ENCODE measurements at places on chromosomes 2 and 18. TPM values are rescaled to one million over a fixed set of nuclear protein-coding genes. Genes with fewer than 3 reads are reported as not detected.

- H3K27ac ChIP-seq, result no peak overlapping the region
- H3K36me3 ChIP-seq, result peaks cover 3% of the 10 kb centered on the region
- no peak overlapping the region for H3K4me3 ChIP-seq
Observed at GRCh38 chr2:120103723-120104467, 91.0 kb downstream of the EPB41L5 start.

- no peak overlapping the region for H3K4me3 ChIP-seq
- H3K27me3 ChIP-seq, result peaks cover 41% of the 10 kb centered on the region
- H3K36me3 ChIP-seq, result no peaks in the 10 kb centered on the region
- no peak overlapping the region for H3K27ac ChIP-seq
- peaks cover 5% of the 10 kb centered on the region for H3K4me1 ChIP-seq
Observed at GRCh38 chr2:38526195-38526594, 76.5 kb downstream of the HNRNPLL start.

DNA sequence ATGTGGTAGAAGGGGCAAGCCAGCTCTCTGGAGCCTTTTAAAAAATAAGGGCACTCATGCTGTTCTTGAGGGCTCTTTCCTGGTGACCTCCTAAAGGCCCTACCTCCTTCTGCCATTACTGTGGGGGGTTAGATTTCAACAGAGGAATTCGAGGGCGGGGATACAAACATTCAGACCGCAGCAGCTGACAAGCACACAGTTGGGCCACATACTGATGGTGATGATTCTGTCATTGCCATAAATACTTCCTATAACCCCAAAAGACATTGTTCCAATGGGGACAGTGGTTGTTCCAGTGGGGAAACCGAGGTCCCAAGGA is 67.0 kb downstream of the TSHZ1 start:
- no peak overlapping the region for H3K4me3 ChIP-seq
- H3K4me1 ChIP-seq, result peaks cover 12% of the 10 kb centered on the region
- H3K27ac ChIP-seq, result no peak overlapping the region

GRCh38 chr2:226970362-226970761 is 134.5 kb downstream of the RHBDD1 start:
- H3K36me3 ChIP-seq, result peaks cover 8% of the 10 kb centered on the region
- peak overlapping the region; percentile 42 for H3K27ac ChIP-seq
- no peaks in the 10 kb centered on the region for H3K27me3 ChIP-seq
- DNase-seq, result no peak
- H3K4me3 ChIP-seq, result peak overlapping the region; percentile 56
- H3K4me1 ChIP-seq, result peaks cover 26% of the 10 kb centered on the region

DNA sequence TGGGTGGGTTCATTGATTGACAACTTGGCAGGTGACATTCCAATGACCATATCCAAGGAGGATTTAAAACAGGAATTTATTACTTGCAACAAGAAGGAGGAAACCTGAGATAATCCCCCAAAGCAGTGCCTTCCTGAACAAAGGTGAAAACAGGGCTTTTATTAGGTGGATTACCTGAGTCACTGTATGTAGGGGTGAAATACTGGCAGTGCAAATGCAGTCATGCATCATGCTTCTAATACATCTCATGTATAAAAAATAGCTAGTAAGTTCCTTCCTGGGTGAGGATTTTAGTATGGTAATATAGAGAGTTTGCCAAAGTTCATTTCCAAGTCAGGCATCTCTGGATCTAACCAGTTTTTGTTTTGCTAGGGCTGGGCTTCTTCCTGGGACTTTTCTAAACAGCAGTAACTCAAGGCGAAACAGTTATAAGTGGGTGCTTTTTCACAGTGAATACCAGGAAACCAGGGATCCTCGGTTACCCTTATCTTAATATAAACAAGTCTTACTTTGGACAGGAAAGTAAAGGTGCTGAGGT is 583.4 kb upstream of the LRRTM1 start:
- no peaks in the 10 kb centered on the region for H3K36me3 ChIP-seq
- H3K27ac ChIP-seq, result no peak overlapping the region
- no peak overlapping the region for H3K4me3 ChIP-seq
- no peak for DNase-seq
- H3K4me1 ChIP-seq, result no peaks in the 10 kb centered on the region
- H3K27me3 ChIP-seq, result no peaks in the 10 kb centered on the region

DNA sequence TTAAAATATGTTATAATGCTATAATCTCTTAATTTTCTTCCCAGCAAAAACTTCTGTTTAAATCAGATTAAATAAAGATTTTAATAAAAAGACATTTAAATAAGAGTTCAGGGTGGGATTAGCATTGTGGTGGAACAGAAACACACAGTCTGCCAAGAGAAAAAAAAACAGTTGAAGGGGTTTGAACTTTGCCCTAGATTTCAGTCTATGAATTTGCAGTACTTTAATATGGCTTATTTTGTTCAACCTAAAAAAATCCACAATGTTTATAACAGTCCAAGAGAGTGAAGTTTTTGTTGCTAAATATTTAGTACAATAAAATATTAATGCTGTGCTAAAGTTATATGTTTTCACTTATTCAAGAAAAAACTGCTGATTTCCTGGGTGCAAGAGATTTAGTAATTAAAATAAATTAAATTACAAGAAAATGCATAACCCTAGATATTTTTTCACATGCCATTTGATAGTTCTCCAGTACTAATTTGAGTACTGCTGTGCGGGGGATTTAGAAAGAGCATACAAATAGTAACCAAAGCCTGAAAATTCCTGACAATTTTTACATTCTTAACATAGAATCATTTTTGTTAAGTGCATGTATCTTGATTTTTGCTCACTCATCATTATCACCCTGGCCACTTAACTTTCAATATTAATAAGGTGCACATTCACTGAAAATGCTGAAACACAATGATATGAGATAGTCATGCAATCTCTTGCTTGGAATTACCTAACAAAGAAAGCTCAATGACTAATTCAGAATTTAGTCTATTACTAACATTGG is 52.6 kb downstream of the SLC40A1 start:
- no peak for DNase-seq
- peaks cover 6% of the 10 kb centered on the region for H3K27me3 ChIP-seq
- no peaks in the 10 kb centered on the region for H3K4me1 ChIP-seq
- H3K27ac ChIP-seq, result no peak overlapping the region
- H3K4me3 ChIP-seq, result no peak overlapping the region

GRCh38 chr2:86193901-86194567 is 1.2 kb downstream of the IMMT start:
- H3K4me3 ChIP-seq, result peak overlapping the region; percentile 99
- peak; percentile 68 for DNase-seq
- peaks cover 36% of the 10 kb centered on the region for H3K36me3 ChIP-seq
- H3K27me3 ChIP-seq, result no peaks in the 10 kb centered on the region

DNA sequence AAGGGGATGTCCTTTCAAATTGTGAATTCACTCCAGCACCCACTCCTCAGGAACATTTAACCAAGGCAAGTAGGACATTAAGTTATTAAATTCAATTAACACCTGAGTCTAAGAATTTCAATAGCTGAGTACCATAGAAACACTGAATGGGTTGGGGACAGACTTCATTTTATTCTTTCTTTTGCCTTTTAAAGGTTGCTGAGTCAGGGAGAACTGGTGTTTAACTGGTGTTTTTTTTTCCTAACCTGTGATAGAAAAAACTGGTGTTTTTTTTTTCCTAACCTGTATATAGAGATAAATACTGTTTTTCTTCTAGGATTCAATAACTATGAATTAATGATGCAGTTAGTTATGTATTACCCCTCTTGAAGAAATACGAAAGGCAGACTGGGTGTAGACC is 38.9 kb downstream of the TTC27 start:
- peaks cover 35% of the 10 kb centered on the region for H3K36me3 ChIP-seq
- DNase-seq, result no peak
- no peaks in the 10 kb centered on the region for H3K27me3 ChIP-seq
- no peak overlapping the region for H3K4me3 ChIP-seq

DNA sequence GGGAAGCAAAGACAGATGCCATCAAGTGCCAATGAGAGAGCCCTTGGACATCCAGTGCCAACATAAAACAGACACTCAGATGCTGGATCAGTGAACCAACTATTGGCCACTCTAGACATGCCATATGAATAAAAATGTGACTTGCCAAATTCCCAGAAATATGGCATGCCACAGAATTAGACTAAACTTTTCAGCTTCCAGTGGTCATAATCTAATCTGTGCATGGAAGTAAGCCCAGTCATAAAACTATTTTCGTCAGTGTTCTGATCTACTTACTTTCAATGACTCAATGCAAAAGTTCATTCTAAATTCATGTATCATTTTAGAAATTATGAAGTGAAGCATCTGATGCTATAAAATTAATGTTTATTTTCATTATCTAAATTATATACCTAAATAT is 1506.2 kb upstream of the NXPH2 start:
- H3K27ac ChIP-seq, result no peak overlapping the region
- DNase-seq, result no peak
- no peaks in the 10 kb centered on the region for H3K36me3 ChIP-seq
- no peaks in the 10 kb centered on the region for H3K27me3 ChIP-seq
- H3K4me3 ChIP-seq, result no peak overlapping the region

DNA sequence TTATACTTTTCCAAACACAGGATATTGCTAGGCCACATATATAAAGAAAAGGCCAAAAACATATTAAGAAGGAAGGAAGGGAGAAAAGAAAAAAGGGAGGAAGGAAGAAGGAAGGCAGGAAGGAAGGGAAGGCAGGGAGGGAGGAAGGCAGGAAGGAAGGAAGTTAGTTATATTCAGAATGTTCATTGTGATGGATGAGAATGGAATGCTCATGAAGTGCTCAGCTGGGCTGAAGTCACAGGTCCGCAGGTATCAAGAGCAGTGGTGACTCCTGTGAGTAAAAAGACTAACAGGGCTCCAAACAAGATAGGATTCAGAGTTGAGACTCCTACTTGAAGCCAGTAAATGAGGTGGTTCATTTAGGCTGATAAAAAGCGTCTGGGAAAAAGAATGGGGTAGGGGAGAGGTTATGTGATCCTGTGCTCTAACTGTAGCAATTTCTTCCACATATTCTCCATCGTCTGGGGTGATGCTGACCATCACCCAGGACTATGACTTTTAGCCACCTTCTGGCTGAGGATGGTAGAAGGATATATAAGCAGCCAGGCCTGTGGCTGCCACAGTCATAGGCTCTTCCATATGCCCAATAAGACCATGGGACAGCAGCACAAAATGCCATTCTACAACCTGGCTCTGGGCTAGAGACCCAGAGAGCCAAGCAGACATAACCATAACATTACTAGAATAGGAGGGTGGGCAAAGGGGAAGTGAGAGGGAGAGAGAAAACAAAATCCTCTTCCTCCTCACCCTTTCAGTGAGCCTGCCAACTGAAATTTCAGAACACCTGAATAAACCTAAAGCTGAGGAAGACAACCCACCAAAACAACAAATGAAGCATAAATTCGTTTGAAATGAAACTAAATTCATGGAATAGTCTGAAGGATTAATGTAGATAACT is 173.2 kb downstream of the MYO3B start:
- no peak for DNase-seq
- H3K27me3 ChIP-seq, result no peaks in the 10 kb centered on the region
- no peak overlapping the region for H3K4me3 ChIP-seq

GRCh38 chr2:162085090-162085891 is 11.3 kb upstream of the DPP4 start:
- H3K4me3 ChIP-seq, result no peak overlapping the region
- no peak for DNase-seq
- no peak overlapping the region for H3K27ac ChIP-seq
- H3K36me3 ChIP-seq, result no peaks in the 10 kb centered on the region

GRCh38 chr18:8615397-8616027 is 6.3 kb downstream of the RAB12 start:
- H3K4me3 ChIP-seq, result no peak overlapping the region
- H3K4me1 ChIP-seq, result peaks cover 46% of the 10 kb centered on the region
- H3K36me3 ChIP-seq, result peaks cover 30% of the 10 kb centered on the region

- no peak for DNase-seq
- H3K36me3 ChIP-seq, result no peaks in the 10 kb centered on the region
- no peak overlapping the region for H3K27ac ChIP-seq
- no peaks in the 10 kb centered on the region for H3K4me1 ChIP-seq
- no peak overlapping the region for H3K4me3 ChIP-seq
Observed at GRCh38 chr2:152047824-152048471, 50.9 kb downstream of the CACNB4 start.

- no peak overlapping the region for H3K4me3 ChIP-seq
- DNase-seq, result no peak
- no peaks in the 10 kb centered on the region for H3K36me3 ChIP-seq
- H3K27me3 ChIP-seq, result no peaks in the 10 kb centered on the region
- H3K27ac ChIP-seq, result no peak overlapping the region
Observed at GRCh38 chr2:145085612-145086011, 565.7 kb upstream of the ZEB2 start.

- DNase-seq, result peak; percentile 66
- H3K4me3 ChIP-seq, result peak overlapping the region; percentile 86
- peaks cover 2% of the 10 kb centered on the region for H3K36me3 ChIP-seq
- peaks cover 72% of the 10 kb centered on the region for H3K27me3 ChIP-seq
- no peak overlapping the region for H3K27ac ChIP-seq
- peaks cover 16% of the 10 kb centered on the region for H3K4me1 ChIP-seq
Observed at GRCh38 chr2:60549238-60549927, 4.1 kb downstream of the BCL11A start.

GRCh38 chr2:46488389-46488788 is 9.0 kb downstream of the TMEM247 start:
- no peak overlapping the region for H3K4me3 ChIP-seq
- peaks cover 6% of the 10 kb centered on the region for H3K4me1 ChIP-seq
- peaks cover 10% of the 10 kb centered on the region for H3K27me3 ChIP-seq
- no peaks in the 10 kb centered on the region for H3K36me3 ChIP-seq
- no peak overlapping the region for H3K27ac ChIP-seq

DNA sequence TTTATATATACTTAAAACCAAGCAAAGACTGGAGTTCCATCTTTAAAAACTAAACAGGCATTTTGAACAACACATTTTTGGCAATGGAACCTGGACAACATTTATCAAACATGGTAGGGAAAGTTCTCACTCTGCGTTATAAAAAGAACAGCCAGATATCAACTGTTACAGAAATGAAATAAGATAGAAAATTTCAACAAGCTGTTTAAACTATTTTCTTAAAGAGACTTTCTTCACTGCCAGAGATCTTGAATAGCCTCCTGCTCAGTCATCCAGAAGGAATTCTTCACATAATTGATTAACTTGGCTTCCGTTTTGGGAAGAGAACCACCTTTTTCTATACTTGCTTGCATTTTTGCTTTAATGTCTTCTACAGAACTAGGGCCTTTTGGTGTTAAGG is 166.0 kb upstream of the PIK3C3 start:
- no peak overlapping the region for H3K4me3 ChIP-seq
- DNase-seq, result no peak
- no peaks in the 10 kb centered on the region for H3K27me3 ChIP-seq

- H3K27me3 ChIP-seq, result peaks cover 6% of the 10 kb centered on the region
- no peak for DNase-seq
- H3K4me3 ChIP-seq, result no peak overlapping the region
- peaks cover 18% of the 10 kb centered on the region for H3K4me1 ChIP-seq
Observed at GRCh38 chr2:65548576-65549256, 116.3 kb upstream of the SPRED2 start.

GRCh38 chr2:192579965-192580700 is 385.4 kb upstream of the TMEFF2 start:
- H3K27me3 ChIP-seq, result no peaks in the 10 kb centered on the region
- H3K4me1 ChIP-seq, result no peaks in the 10 kb centered on the region
- no peak overlapping the region for H3K27ac ChIP-seq
- H3K36me3 ChIP-seq, result no peaks in the 10 kb centered on the region

GRCh38 chr2:237165405-237166276 is 80.0 kb downstream of the COPS8 start:
- no peaks in the 10 kb centered on the region for H3K4me1 ChIP-seq
- H3K27ac ChIP-seq, result no peak overlapping the region
- no peak overlapping the region for H3K4me3 ChIP-seq
- H3K27me3 ChIP-seq, result peaks cover 13% of the 10 kb centered on the region

Gene ST8SIA5
- not detected for total RNA-seq

Gene UGT1A6
- total RNA-seq, result not detected

All from activated CD4-positive, alpha-beta T cell treated with anti-CD3 and anti-CD28 coated beads, Interleukin-2, amount 10 ng/mL, durations not matched to agents 24 days and 14 days (primary cell).